ENCODE measurements at places on chromosomes 16 and 17. TPM values are rescaled to one million over a fixed set of nuclear protein-coding genes. Genes with fewer than 3 reads are reported as not detected.
A peak's percentile ranks its signal among the peaks of the same experiment; 100 is the strongest.

ABCA10 gene
- total RNA-seq = 7.2 TPM

SLC5A11 gene
- total RNA-seq = not detected

HEXIM1 gene
- 11.5 TPM for total RNA-seq

CBFB gene
- total RNA-seq = 111 TPM

SCGB1C2 gene
- not detected for total RNA-seq

UTS2R gene
- not detected for total RNA-seq

LGALS3BP gene
- total RNA-seq = 441 TPM

SEPTIN12 gene
- total RNA-seq = not detected

MCRIP1 gene
- 25.6 TPM for total RNA-seq

- DNase-seq = peak; percentile 79
Measured at GRCh38 chr17:44210342-44211192, 8.9 kb downstream of the UBTF start.

DNA sequence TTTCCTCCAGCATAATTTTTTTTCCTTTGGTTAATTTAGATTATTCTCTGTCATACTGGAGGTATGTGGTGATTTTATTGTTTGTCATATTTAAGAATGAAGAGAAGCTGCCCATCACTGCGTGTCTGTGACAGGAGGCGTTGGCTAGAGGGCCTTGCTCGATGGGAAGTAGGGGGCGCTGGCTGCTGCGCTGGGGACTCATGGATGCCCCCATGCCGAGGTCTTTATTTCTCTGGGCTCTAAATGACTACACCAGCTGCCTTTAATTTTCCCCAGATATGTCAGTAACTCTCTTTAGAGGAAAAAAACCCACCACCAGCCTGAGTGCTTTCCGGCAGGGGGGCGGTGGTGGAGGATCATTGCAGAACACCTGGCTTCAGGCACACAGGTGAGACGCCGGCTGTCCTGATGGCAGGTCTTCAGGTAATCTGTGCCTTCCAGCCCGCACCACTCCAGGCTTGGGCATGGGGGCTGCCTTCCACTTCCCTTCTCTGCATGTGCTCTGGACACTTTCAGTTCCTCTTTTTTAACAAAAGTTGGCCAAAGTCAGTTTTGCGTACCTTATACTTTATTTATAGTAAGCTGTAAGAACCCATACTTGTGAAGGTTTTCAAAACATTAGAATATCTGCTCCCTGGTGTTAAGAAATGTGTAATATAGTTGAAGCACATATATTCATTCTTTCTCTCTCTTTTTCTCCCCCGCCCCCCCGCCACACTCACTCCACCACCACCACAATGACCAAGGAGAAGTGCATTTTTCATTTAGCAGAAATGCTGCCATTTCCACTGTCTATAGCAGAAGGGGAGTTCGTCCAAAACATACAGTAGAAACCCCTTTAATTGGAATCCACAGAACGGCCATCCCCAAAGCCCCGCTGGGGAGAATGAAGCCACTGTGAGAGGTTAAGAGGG, 192.7 kb downstream of the RPTOR start:
- DNase-seq = no peak

DNA sequence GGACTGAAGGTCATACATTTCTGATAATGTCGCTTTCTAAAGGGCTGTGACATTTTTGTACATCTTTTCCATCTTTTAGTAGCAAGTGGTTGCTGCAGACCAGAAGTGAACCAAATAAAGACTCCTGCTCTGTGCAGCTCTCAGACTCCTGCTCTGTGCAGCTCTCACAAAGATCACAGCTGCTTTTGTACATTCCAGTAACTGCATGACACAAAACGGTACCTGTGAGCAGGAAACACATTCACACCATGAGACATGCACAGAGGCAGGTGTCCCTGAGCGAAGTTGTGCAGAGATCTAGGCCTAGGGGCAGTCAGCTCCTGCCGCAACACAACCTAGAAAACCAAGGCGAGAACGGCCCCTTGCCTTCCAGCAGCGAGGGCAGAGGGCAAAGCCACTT, 67.5 kb downstream of the KLHDC4 start:
- no peak for DNase-seq

- no peak for DNase-seq
Measured at GRCh38 chr17:40699853-40700252, 3.7 kb downstream of the KRT24 start.

DNA sequence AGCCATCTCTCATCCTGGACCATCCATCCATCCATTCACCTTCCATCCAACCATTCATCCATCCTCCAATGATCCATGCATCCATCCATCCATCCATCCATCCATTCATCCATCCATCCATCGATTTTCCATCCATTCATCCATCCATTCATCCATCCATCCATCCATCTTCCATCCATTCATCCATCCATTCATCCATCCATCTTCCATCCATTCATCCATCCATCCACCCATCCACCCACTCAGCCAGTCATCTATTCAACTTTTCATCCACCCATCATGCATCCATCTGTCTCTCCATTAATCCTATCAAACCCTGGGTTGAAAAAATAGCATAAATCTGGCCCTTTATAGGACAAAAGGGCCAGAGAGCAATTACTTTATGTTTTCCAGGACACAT, 158.3 kb upstream of the WSCD1 start:
- DNase-seq = no peak

- DNase-seq = no peak
Measured at GRCh38 chr17:37045351-37045922, 96.7 kb downstream of the AATF start.

DNA sequence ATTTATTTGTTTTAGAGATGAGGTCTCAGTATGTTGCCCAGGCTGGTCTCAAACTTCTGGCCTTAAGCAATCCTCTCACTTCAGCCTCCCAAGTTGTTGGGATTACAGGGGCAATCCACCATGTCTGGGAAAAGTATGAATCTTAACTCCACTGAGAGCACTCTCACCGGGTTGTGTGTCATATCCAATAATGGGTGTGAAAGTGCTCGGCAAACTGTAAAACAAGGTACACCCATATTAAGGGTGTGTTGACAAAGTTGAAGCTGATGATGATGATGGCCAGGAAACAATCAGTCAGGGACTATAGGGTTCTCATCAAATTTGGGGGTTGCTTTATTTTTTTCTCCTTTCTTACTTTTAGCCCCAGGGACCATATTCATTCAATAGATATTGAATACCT, 25.3 kb upstream of the TMC5 start:
- no peak for DNase-seq

DNA sequence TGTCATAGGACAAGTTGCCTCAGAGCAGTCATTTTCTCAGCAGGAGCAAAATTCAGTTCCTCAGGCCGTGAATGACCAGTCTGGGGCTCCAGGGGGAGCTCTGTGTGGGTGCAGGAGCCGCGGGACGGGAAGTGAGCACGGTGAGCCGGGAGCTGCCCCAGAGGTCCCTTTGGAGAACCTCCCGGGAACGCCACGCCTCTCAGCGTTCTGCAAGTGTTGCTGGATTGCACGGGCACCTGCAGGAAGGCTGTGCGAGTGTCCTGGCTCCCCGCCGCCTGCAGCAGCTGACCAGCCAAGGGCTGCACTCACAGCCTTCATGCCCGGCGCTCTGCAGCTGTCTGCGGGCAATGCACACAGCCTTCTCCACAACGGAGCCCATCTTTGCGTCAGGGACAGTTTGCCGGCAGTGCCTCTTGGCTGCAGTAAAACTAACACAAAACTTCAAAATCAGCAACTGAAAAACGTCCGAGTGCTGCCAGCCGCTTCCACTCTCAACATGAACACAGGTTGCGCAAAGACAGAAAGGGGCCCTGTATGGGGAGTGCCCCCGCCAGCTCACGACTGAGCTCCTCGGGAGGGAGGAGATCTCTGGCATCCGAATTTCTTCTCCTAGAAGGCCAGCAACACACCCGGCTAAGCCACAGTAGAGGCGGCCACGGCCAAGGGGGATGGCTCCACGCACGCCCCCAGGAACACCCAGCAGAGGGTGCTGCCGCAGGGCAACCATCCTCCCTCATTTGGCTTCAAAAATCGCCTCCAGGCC, 16.0 kb downstream of the NDUFAF8 start:
- DNase-seq = peak; percentile 59

DNA sequence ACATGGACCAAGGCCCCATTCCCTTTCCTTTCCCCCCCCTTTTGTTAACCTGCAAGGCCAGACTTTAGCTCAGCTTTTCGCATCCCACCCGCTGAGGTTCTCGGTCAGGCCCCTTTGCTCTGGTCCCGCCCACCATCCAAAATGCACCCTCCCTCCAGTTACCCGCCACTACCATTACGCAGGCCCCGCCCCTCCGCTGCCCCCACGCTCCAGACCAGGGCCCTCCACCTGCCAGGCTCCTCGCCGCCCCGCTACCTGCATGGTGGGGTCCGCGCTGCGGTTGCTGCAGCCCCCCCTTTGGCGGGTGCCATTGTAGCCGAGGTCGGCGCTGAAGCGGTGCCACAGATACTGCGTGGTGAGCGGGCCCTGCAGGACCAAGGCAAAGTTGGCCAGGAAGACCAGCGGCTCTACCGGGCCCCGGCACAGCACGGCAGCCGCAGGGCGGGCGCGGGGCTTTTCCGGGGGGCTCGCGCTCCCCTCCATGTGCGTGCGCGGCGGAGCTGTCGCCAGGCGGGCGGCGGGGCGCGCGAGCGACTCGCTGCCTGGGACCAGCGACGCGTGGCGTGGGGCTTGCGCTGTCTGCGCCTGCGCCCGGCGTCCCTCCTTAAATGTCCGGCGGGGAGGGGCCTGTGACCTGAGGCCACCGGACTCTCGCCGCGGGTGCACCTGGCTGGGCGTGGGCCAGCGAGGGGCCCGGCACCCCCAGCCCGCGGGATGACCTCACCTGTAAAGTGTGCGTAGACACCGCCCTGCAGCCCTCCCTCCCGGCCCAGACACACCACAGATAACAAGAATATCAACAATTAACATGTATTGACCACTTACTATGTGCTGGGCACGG, at the start of gene SLC46A1:
Gene SLC46A1 (minus strand): TSS at position 581 of the 841 bp plus-strand sequence. CDS start 98 bp downstream, at position 483.
- DNase-seq = no peak

GRCh38 chr16:17602678-17603077, 131.9 kb upstream of the XYLT1 start:
- DNase-seq = no peak

- DNase-seq = no peak
Measured at GRCh38 chr16:70430667-70431536, 8.0 kb downstream of the ST3GAL2 start.

DNA sequence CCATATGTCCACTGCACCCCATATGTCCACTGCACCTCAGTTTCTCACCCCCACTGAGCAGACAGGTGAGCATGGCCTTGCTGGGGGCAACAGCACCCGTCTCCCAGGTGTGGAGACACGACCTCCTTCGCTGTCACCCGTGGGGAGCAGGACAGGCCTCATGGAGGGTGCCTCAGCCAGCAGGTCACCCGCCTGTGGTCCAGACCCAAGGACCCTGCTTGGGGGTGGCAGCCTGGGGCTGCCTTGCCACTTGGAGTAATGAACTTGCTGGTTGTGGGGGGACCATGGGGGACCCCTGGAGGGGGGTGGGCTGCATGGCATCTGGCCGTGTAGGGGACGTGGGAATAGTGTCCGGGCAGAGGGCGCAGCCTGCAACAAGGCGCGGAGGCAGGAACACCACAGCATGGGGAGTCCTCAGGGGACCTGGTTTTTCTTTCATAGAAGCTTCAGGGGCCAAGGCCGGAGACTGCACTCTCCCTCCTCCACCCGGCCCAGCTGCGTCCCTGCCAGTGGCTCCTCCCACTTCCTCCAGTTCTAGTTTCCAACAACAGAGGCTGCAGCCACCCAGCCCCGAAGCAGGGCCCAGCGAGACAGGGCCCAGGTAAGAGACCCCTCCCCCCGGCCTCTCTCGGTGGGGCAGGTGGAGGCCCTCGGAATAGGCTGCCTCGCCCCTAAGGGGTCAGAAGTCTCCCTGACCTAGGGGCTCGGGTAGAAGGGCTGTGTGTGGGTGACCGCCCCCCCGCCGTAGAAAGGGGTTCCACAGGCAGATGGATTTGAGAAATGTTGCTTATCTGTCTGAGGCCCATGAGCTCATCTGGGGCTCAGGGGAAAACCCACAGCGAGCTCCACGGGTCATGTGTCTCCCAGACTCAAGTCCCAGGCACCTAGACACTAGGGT, at the start of gene NHLRC4:
Gene NHLRC4 (plus strand): TSS at position 531 of the 898 bp plus-strand sequence. CDS start 1,043 bp downstream, outside the sequence.
- peak; percentile 45 for DNase-seq

DNA sequence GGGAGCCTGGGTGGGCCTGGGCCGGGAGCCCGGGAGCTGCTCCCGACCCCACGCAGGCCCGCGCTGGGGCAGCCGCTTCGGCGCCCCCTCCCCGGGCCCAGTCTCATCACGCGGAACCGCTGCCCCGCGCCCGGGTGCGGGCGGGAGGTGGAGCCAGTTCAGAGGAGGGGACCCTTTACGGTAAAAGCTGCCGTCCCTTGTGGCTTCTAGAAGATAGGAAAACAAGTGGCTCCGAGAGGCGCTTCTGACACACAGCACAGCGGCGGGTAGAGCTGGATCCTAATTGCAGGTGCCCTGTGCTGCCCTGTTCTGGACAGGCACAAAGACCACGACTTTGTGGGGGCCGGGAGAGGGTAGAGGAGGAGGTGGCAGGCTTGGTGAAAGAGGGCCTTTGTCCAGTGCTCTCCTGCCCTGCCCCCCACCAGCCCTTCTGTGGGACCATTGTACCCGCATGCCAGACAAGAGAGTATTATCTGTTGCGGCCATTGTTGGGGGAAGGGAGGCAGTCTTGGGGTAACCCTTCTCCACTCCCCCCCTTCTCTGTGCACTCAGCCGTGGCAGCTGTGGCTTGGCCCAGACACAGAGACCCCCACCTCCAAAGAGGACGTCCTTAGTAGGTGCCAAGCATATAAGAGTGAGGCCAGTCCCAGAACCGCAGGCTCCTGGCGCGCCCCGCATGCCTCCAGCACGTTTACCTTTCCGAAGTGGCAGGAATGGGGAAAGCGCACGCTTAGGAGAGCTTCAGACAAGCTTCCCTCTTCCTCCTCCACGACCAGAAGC, 736 bp downstream of the CNP start:
- no peak for DNase-seq

- DNase-seq = no peak
Measured at GRCh38 chr16:76235426-76235825, 41.8 kb upstream of the CNTNAP4 start.

GRCh38 chr16:84889066-84889465, 69.3 kb downstream of the CRISPLD2 start:
- DNase-seq = no peak

DNA sequence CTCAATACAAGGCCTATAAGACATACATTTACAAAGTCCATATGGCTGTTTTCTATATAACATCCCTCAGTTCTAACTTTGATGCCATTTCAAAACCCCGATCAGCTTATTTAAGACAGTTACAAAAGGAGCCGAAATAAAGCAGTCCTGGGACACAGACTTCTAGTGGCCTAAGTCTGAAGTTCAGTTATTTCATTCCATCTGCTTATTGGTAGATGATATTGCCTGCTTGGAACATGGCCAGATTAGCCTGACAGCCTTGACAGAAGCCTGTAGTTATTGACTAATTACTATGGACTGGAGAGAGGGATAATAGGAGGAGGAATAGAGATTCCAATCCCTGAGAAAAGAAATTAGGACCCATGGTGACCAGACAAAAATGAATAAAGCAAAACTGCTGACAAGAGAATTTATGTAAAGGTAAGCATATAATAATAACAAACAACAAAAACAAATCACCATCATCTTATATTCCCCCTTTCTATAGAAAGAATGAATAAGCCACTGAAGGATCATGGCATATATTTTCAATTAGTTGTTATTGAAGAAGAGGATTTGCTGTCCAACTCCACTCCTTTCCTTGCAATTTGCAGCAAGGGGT, 206.3 kb upstream of the TOM1L1 start:
- no peak for DNase-seq
